ENCODE measurements at places on chromosomes 11 and 22. TPM values are rescaled to one million over a fixed set of nuclear protein-coding genes. Genes with fewer than 3 reads are reported as not detected.

The SPDYC gene
- polyA plus RNA-seq = 0.10 TPM

The FOLR2 gene
- polyA plus RNA-seq = 20.4 TPM

The IRAG1 gene
- 9.7 TPM for polyA plus RNA-seq

The TTC36 gene
- 0.78 TPM for polyA plus RNA-seq

The MN1 gene
- polyA plus RNA-seq = 3.1 TPM

GRCh38 chr11:112513417-112513816 lies 252.8 kb upstream of the PLET1 start:
- DNase-seq = no peak

GRCh38 chr22:28075358-28075981 lies 156.4 kb upstream of the PITPNB start:
- DNase-seq = no peak

DNA sequence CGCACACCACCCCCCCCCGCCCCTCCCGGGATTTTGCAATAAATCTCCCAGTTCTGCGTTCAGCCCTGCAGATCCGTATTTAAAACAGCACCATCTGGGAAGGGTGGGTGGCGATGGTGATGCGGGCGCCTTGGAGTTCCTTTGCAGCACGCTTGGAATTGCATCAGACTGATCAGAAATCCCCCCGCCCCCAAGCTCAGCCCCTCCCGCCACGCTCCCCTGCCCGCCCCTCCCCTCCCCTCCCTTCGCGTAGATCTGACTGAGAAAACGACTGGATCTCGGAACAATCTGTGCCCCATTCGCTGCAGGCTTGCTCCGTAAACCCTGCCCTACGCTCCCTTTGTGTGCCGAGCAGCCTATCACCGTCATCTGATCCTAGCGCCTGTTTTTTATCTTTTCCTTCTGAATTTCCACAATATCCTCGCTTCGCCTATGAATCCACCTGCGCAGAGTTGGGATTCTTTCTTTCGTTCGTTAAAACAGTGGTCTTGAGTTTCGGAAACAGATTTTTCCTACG lies 18.1 kb upstream of the BDNF start:
- DNase-seq = no peak

- DNase-seq = no peak
Measured at GRCh38 chr22:45743687-45744086, 72.1 kb downstream of the ATXN10 start.

DNA sequence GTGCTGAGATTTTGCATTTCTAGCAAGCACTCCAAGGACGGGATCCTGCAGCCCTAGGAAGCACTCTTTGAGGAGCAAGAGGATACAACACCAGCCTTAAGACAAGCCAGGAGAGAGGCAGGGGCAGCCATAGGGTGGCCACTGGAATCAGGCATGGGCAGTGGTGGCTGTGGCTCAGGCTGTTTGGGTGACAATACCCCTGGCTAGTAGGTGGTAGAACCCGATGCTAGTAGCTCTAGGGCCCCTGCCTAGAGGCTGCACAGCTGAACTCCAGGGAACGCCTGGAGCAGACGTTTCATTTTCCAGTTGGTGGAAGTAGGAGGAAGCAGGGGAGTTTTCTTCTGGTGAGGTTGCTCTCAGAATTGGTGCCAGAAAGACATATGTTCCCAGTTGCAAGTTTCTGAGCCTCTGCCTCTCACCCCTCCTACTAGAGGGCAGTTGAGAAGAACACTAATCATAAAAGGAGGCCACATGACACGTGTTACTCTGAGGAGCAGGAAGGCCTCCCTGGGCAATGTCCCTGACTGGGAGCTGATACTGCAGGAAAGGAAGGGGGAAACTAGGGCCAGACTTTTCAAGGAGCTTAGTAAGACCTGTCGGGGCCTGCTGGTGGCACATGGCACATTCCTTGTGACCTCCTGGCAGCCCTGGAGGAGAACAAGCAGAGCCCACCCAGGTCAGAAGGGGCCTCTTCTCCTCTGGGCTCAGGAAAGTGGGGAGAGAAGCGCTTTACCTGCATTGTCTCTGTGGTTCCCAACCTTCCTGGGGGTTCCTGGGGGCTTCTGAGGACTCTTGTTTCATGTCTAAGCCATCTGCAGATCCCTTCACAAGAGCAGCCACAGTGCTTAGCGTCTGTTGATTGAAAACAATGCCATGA lies 56.6 kb upstream of the DRD2 start:
- DNase-seq = no peak

DNA sequence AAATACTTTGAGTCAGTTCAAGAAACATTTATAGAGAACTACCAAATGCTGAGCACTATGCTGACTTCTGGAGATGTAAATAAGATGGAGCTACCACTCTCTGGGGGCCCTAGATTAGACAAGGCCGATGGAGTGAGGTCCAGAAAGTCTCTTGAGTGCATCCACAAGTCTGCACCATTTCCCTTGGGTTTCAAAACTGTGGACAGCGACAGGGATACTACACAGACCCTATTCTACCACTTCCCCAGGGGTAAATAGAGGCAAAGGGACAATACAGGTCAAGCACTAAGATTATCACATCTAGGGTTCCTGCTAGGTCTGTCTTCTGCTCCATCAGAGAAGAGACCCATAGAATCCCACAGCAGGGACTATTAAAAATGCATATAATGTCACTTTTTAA lies 183.2 kb downstream of the GRIA4 start:
- DNase-seq = no peak

DNA sequence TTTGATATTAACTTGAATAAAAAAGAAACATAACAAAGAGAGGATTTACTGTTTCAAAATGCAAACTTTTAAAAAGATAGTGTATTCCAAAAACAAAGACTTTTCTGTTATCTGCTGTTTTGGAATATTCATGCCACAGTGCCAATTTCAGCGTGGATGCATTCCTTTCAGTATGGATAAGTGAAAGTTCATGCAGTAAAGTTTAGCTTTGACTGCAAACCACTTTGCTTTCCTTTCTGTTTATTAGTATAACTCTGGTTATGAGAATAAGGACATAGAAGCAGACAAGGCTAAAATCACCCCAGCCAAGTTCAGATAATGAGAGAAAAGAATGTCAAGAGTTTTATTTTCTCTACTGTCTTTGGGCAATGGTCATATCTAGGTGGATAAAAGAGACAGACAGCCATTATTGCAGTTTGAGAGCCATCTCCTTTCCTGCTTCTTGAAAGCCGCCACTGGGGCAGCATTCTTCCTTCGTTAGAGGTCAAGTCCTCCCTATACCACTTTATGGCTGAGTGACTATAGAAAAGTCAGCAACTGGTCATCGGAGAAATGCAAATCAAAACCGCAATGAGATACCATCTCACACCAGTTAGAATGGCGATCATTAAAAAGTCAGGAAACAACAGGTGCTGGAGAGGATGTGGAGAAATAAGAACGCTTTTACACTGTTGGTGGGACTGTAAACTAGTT lies 82.4 kb upstream of the BLID start:
- DNase-seq = no peak

DNA sequence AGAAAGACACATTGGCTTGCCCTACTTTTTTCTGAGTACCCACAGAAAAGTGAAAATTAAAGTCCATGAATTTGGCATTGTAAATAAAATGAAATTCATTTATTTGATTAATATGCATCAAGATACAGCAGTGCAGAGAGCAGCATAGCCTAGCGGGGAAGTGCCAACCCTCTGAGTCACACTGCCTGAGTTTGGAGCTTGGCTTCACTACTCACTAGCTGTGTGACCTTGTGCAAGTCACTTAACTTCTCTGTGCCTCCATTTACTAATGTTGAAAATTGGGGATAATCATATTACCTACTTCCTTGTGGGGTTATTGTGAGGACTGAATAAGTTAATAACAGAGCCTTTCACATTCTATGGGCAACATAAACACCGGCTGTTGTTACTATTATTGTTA lies 111.5 kb upstream of the CSNK2A3 start:
- DNase-seq = no peak

DNA sequence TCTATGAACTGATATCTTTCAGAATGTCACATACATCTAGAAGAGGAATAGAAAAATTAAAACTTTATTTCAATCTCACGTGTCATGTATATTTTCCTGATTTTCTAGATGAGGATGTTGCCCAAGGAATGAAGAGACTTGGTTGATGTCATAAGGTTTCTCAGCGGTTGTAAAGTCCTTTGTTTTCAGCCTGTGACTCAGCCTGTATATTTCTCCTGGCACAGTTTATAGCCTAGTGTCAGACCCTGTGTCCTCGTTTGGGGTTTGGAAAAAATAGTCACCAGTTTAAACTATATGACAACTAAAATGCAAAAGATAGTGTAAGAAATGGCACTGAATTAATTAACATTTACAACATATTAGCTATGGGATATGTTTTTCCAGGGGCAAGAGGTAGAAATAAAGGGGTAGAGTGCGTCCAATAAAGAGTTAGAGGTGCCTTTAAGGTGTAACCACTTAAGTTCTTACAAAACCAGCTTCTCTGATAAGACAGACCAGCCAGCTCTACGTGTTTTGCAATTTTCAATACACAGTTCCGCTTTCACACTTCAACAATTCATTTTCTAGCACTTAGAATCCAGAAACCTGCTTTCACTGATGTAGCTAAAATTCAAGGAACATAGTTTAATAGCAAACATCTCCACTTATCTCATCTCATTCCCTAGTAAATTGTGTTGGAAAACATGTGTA lies 1432.6 kb upstream of the TENM4 start:
- no peak for DNase-seq

GRCh38 chr11:129214710-129215295 lies 22.7 kb upstream of the ARHGAP32 start:
- no peak for DNase-seq

DNA sequence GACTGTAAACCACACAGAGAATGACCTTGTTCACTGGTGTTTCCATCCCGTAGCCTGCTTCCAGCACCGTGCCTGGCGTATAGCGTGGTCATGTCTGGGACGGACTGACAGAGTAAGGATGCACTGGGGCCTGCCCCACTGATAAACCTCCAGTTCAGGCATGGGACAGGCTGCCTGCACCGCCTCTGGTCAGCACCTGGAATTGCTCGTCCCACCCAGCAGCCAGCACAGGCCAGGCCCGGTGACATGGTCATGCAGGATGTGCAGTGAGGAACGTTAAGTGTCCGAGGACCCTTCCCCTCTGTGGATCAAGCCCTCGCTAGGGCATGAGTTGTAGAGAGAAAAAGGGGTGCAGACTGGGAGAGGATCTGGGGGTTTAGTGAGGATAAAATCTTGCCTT lies 44.8 kb downstream of the LMO1 start:
- DNase-seq = no peak

All from right lung (tissue), 10 donors.